Gastrocnemius medialis (tissue), 4 donors: ENCODE measurements at places on chromosomes 1 and 21. TPM values are rescaled to one million over a fixed set of nuclear protein-coding genes. Genes with fewer than 3 reads are reported as not detected.

DNA sequence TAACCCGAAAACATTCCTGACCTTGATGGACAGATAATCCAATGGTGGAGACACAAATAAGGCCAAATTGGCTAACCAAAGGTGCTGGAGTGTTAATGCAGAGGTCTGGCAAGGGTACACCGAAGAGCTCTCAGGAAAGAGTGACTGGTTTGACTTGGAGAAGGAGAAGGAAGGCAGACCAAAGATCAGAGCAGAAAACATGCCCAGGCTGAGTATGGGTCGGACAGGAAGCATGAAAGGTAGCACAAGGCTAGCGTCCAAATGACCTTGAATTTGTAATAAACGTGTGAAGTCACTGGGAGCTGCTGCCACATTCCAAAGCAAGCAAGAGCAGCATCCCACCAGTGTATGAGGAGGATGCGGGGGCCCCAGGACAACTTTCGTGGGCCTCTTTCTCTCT lies 45.7 kb downstream of the APP start:
- H3K27me3 ChIP-seq, result no peaks in the 10 kb centered on the region
- no peak for DNase-seq
- H3K4me1 ChIP-seq, result peaks cover 33% of the 10 kb centered on the region

GRCh38 chr21:34911360-34911759 lies 137.7 kb downstream of the RUNX1 start:
- H3K4me3 ChIP-seq, result no peak overlapping the region
- H3K27ac ChIP-seq, result no peak overlapping the region
- H3K4me1 ChIP-seq, result no peaks in the 10 kb centered on the region
- H3K36me3 ChIP-seq, result no peaks in the 10 kb centered on the region
- no peak for DNase-seq

DNA sequence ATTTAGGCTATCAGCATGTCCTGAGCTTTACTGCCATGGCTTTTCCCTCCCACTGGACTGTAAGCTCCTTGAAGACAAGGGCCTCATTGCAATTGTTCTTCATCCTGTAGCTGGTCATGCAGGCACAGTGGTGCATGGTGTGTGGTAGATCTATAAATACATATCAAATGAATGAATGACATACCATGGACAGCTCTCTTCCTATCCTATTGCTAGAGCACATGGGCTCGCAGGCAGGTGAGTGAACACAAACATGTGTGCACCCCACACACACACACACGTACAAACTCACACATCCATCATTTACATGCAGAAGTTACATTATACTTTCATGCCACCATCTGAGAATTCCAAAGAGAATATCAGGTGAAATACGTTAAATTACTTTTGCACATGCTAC lies 172.9 kb upstream of the RUNX1 start:
- DNase-seq, result no peak
- H3K27me3 ChIP-seq, result no peaks in the 10 kb centered on the region
- peak overlapping the region; percentile 70 for H3K27ac ChIP-seq
- H3K36me3 ChIP-seq, result no peaks in the 10 kb centered on the region
- H3K4me1 ChIP-seq, result peaks cover 65% of the 10 kb centered on the region
- H3K4me3 ChIP-seq, result no peak overlapping the region

TNNI3K gene
- 0.39 TPM for total RNA-seq

GRCh38 chr21:45821315-45821962 lies 160.1 kb upstream of the COL6A1 start:
- no peaks in the 10 kb centered on the region for H3K36me3 ChIP-seq
- no peak overlapping the region for H3K27ac ChIP-seq
- H3K27me3 ChIP-seq, result peaks cover 7% of the 10 kb centered on the region
- DNase-seq, result no peak

GRCh38 chr1:210291786-210292230 lies 36.9 kb upstream of the HHAT start:
- peaks cover 12% of the 10 kb centered on the region for H3K4me1 ChIP-seq
- no peaks in the 10 kb centered on the region for H3K27me3 ChIP-seq
- DNase-seq, result no peak
- peak overlapping the region; percentile 62 for H3K27ac ChIP-seq
- no peaks in the 10 kb centered on the region for H3K36me3 ChIP-seq
- peak overlapping the region; percentile 72 for H3K4me3 ChIP-seq

- no peaks in the 10 kb centered on the region for H3K27me3 ChIP-seq
- DNase-seq, result no peak
- no peak overlapping the region for H3K27ac ChIP-seq
- H3K4me1 ChIP-seq, result no peaks in the 10 kb centered on the region
- no peak overlapping the region for H3K4me3 ChIP-seq
- H3K36me3 ChIP-seq, result peaks cover 59% of the 10 kb centered on the region
Observed at GRCh38 chr1:160322831-160323230, 20.2 kb downstream of the COPA start.

DNA sequence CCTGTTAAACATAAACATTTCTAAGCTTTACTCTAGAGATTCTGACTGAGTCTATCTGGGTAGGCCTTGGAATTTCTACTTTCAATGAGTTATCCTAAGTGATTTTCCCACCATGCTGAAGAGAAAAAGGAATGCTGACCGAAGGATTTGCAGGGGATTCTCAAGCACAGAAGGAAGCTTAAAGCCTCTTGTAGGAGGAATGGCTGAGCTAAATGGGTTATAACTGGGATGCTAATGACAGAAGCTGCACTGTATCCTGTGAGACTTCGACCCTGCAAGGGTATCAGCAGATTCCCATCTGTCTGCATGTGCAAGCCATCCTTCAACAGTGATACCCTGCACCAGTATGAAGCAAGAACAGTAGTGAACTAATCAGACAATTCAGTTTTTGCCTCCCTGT lies 35.4 kb downstream of the SLC35D1 start:
- H3K4me3 ChIP-seq, result no peak overlapping the region
- H3K4me1 ChIP-seq, result peaks cover 3% of the 10 kb centered on the region
- H3K36me3 ChIP-seq, result no peaks in the 10 kb centered on the region

GRCh38 chr1:30751830-30752650 lies 5.5 kb downstream of the LAPTM5 start:
- no peak overlapping the region for H3K27ac ChIP-seq
- H3K4me3 ChIP-seq, result no peak overlapping the region
- no peaks in the 10 kb centered on the region for H3K4me1 ChIP-seq
- no peak for DNase-seq

KMO gene
- 0.16 TPM for total RNA-seq

DNA sequence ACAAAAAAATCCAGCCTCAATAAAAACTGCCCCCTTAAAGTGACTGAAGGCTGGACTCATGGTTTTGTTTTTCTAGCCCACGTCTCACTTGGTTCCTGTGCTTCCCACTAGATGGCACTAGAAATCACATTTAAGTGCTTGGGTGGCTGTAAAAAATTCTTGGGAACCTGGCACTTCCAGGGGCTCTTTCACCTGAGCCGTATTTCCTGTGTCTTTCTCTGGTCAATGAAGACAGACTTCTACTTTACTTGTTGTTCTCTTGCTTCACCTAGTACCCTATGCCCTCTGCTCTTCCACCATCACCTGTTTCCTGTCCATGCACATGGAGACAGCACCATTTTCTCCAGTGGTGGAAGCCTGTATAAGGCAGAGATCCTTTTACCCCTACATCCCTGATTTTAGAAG lies 20.0 kb downstream of the METTL13 start:
- H3K36me3 ChIP-seq, result no peaks in the 10 kb centered on the region
- peaks cover 3% of the 10 kb centered on the region for H3K4me1 ChIP-seq
- H3K27me3 ChIP-seq, result no peaks in the 10 kb centered on the region
- no peak overlapping the region for H3K27ac ChIP-seq

DNA sequence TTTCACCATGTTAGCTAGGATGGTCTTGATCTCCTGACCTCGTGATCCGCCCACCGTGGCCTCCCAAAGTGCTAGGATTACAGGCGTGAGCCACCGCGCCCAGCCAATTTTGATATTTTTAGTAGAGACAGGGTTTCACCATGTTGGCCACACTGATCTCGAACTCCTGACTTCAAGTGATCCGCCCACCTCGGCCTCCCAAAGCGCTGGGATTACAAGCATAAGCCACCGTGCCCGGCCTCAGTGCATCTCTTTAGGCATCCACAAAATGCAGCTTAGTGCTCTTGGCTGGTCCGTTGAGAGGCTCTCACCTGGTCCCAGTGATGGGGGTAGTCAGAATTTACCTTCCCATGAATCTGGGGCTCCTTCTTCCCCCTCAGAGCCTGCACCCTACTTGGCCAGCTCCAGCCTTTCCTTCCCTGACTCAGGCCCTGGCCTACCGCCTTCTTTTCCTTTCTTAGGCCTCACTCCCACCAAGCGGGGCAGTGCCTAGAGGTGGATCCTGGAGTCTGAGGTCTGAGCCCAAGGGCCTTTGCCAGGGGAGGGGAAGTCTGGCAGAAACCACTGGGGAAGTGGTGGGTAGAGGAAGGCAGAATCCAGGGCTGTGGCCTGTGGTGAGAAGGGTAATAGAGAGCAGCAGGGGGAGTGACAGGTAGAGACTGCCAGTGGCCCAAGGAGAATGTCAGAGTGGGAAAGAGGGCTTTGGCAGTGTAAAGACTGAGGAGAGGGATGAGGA lies 3.7 kb downstream of the LENEP start:
- no peaks in the 10 kb centered on the region for H3K27me3 ChIP-seq
- no peaks in the 10 kb centered on the region for H3K36me3 ChIP-seq
- no peak overlapping the region for H3K4me3 ChIP-seq
- H3K4me1 ChIP-seq, result peaks cover 23% of the 10 kb centered on the region
- no peak overlapping the region for H3K27ac ChIP-seq

OR10T2 gene
- not detected for total RNA-seq

GRCh38 chr1:237098541-237098940 lies 56.6 kb downstream of the RYR2 start:
- no peaks in the 10 kb centered on the region for H3K4me1 ChIP-seq
- H3K36me3 ChIP-seq, result no peaks in the 10 kb centered on the region
- H3K27me3 ChIP-seq, result no peaks in the 10 kb centered on the region
- H3K27ac ChIP-seq, result no peak overlapping the region
- no peak for DNase-seq

GRCh38 chr1:162040657-162041056 lies 17.0 kb upstream of the OLFML2B start:
- no peaks in the 10 kb centered on the region for H3K4me1 ChIP-seq

DNA sequence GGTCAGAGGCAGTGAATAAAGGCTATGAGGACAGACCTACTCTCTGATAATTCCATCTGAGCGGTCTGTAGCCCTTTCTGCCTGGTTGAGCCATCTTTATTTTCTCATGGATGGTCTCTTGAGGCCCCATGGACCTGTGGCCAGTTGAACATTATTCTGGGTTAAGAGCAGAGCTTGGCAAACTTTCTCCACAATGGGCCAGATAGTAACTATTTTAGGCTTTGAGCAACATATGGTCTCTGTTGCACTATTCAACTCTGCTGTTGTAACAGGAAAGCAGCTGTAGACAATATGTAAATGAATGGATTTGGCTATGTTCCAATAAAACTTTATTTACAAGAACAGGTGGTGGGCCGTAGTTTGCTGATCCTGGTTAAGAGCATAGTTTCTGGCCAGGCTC lies 62.7 kb downstream of the KAZN start:
- H3K36me3 ChIP-seq, result no peaks in the 10 kb centered on the region
- no peaks in the 10 kb centered on the region for H3K4me1 ChIP-seq
- no peaks in the 10 kb centered on the region for H3K27me3 ChIP-seq
- H3K27ac ChIP-seq, result no peak overlapping the region
- no peak for DNase-seq

SLC35D1 gene
- 7.9 TPM for total RNA-seq

GRCh38 chr21:33586927-33587326 lies 1.6 kb downstream of the DONSON start:
- DNase-seq, result no peak
- H3K27me3 ChIP-seq, result no peaks in the 10 kb centered on the region
- no peak overlapping the region for H3K4me3 ChIP-seq
- no peaks in the 10 kb centered on the region for H3K36me3 ChIP-seq
- peaks cover 14% of the 10 kb centered on the region for H3K4me1 ChIP-seq
- no peak overlapping the region for H3K27ac ChIP-seq

- no peak overlapping the region for H3K4me3 ChIP-seq
- H3K36me3 ChIP-seq, result no peaks in the 10 kb centered on the region
- H3K27me3 ChIP-seq, result no peaks in the 10 kb centered on the region
- H3K27ac ChIP-seq, result no peak overlapping the region
Observed at GRCh38 chr1:153364156-153364555, 6.5 kb downstream of the S100A9 start.

GRCh38 chr1:76715474-76715873 lies 151.8 kb upstream of the ST6GALNAC5 start:
- no peak overlapping the region for H3K4me3 ChIP-seq
- H3K36me3 ChIP-seq, result no peaks in the 10 kb centered on the region
- no peak for DNase-seq

OR2M3 gene
- total RNA-seq, result not detected

RUNX3 gene
- total RNA-seq, result 1.9 TPM

TAL1 gene
- 0.59 TPM for total RNA-seq

GRCh38 chr21:41570791-41571355 lies 62.9 kb upstream of the TMPRSS2 start:
- no peaks in the 10 kb centered on the region for H3K27me3 ChIP-seq
- no peak for DNase-seq
- no peak overlapping the region for H3K4me3 ChIP-seq
- H3K36me3 ChIP-seq, result no peaks in the 10 kb centered on the region
- H3K27ac ChIP-seq, result no peak overlapping the region

DNA sequence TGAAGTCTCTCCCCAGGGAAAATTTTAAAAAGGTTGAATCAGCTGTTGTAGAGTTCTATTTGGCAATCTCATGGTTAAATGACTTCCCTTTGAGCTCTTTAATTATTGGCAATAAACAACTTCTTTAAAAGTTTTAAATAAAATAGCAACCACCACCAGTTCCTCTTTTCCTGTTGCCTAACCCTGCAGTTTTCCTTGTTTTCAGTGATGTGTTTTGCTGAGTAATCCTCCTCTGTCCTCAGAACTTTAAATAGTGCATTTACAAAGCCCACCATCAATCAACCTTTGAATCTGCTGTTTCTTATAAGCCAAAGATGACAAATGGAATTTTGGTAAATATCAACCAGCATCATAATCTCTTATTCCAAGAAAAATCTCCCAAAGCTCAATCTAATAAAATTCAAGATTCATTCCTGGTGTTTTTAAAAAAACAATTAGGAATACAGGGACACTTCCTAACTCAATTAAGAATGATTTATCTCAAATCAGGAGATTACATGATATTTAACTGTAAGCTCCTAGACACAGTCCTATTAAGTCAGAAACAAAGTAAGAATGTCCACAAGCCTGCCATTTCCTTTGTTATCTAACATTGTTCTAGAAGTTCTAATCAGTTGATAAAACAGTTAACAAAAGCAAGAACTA lies 14.8 kb downstream of the AVPR1B start:
- H3K36me3 ChIP-seq, result no peaks in the 10 kb centered on the region
- H3K27me3 ChIP-seq, result peaks cover 3% of the 10 kb centered on the region
- no peaks in the 10 kb centered on the region for H3K4me1 ChIP-seq
- no peak for DNase-seq
- H3K4me3 ChIP-seq, result no peak overlapping the region

DNA sequence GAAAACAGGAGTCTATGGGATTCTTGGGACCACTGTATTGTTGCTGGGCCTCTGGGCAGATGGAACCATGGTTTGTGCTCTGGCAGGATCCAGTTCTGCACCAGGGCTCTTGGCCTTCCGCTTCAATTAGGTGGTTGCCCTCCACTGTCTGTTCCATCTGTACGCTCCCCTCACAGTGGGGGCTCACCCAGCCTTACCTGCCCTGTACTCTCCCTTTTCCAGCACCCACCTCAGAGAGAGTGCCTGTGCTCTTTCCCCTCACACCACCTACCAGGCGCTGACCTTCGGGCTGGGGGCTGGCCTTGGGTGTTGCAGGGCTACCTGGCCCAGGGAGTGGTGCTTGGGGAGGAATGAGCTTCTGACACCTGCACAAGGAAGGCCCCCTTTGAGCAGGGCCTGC lies 7.5 kb downstream of the PKNOX1 start:
- no peak overlapping the region for H3K27ac ChIP-seq
- H3K27me3 ChIP-seq, result no peaks in the 10 kb centered on the region
- DNase-seq, result no peak
- H3K4me1 ChIP-seq, result peaks cover 19% of the 10 kb centered on the region

- no peak for DNase-seq
- H3K27me3 ChIP-seq, result no peaks in the 10 kb centered on the region
- no peaks in the 10 kb centered on the region for H3K4me1 ChIP-seq
- peaks cover 6% of the 10 kb centered on the region for H3K36me3 ChIP-seq
Observed at GRCh38 chr1:202010180-202011015, at the start of gene ELF3. Gene ELF3 (plus strand): TSS chr1:202010587. CDS start chr1:202011137, 550 bp downstream.
